ENCODE measurements at places on chromosomes 13 and 19. TPM values are rescaled to one million over a fixed set of nuclear protein-coding genes. Genes with fewer than 3 reads are reported as not detected.

DNA sequence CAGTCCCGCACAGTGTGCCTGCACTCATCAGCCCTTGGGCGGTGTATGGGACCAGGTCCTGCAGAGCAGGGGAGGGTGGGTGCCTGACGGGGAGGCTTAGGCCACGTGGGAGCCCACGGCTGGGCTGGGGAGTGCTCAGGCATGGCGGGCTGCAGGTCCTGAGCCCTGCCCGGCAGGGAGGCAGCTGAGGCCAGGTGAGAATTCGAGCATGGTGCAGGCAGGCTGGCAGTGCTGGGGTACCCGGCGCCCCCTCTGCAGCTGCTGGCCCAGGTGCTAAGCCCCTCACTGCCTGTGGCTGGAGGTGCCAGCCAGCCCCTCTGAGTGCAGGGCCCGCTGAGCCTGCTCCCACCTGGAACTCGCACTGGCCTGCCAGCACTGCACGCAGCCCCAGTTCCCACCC is 630.9 kb upstream of the PCDH20 start:
- no peak for DNase-seq

- DNase-seq = no peak
These were observed 817.5 kb upstream of the SLC10A2 start for GRCh38 chr13:103883698-103884097.

The ENOX1 gene
- 25.0 TPM for total RNA-seq

GRCh38 chr13:113186061-113186900 is 22.2 kb downstream of the PCID2 start:
- no peak for DNase-seq

The TMEM59L gene
- total RNA-seq = 427 TPM

The SMIM44 gene
- not detected for total RNA-seq

The PIK3R2 gene
- total RNA-seq = 65.5 TPM

DNA sequence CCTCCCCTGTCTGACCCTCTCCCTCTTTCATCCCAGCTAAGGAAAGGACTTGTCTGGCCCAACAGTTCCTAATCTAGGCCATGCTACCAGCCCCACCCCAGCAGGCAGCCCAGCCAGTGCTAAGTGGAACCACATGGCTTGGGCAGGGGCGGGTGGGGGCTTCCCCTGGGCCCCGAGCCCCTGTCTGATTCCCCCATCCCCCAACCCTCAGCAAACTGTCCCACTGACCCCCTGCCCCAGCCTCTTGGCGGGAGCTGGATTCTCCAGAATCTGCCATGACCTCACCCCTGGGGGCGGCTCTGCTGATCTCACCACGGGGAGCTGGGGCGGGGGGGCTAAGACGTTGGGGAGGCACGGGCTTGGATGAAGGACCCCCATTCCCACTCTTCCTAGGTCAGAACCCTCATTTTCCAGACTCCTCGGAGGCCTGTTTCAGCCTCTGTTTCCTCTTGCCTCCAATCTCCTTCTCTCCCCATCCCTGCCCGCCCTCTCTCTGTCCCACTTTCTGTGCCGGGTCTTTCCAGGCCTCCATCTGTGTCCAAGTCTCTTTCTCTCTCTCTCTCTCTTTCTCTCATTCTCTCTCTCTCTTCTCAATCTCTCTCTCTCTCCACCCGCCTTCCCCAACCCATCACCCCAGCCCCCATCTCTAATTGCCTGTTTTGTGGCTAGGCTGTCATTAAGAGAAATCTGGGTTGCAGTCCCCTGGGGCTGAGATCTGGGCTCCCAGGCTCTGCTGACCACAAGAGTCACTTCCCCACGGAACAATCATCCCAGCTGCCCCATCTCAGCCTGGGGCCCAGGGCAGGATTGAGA is 2.7 kb downstream of the COL5A3 start:
- no peak for DNase-seq

- no peak for DNase-seq
These were observed 2466.4 kb upstream of the PCDH20 start for GRCh38 chr13:63882052-63882451.

DNA sequence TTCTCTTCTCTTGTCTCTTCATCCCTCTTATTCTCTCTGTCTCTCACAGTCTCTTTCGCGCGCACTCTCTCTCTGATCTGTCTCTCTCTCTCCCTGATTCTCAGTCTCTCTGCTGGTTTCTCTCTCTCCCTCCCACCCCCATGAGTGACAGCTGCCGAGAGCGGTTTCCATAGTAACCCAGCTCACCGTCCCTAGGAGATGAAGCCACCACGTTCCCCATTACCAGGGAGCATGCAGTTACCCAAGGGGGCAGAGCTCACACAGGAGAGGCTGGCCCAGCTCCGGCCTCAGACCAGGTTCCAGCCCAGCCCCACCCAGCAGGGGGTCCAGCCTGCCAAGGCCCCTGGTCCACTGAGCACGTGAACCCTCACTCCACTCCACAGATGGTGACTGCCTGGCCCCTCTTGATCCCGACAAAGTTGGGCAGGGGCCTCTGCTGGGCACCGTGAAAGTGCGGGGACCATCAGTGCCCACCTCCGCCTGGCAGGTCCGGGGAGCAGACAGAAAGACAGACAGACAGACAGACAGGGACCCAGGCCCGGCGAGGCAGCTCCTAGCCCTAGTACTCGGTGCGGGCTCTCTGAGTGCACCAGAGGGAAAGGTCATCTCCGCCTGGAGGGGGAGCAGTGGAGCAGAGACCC is 50.6 kb downstream of the CELF5 start:
- DNase-seq = no peak

DNA sequence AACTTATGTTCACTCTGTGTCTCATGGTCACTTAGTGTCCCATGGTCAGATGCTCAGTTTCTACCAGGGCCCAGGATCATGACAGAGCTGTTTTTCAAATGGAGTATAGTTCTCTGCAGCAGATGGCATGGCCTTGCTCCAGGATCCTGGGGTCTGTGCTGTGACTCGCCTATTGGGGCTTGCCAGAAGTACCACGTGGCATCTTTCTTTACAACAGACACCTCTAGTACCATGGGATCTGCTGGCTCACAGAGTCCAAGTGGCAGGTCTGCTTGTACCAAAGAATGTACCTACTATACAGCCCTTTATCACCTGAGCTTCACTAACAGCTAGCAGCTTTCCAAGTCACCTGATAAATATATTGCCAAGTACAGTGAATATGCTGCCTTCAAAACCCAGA is 6.0 kb upstream of the RNF6 start:
- DNase-seq = no peak

The CLIP3 gene
- 263 TPM for total RNA-seq

The ZNF491 gene
- total RNA-seq = 3.3 TPM

- DNase-seq = peak; percentile 76
These were observed 57.1 kb downstream of the ALOX5AP start for GRCh38 chr13:30792285-30793000.

The CEACAM5 gene
- total RNA-seq = not detected

DNA sequence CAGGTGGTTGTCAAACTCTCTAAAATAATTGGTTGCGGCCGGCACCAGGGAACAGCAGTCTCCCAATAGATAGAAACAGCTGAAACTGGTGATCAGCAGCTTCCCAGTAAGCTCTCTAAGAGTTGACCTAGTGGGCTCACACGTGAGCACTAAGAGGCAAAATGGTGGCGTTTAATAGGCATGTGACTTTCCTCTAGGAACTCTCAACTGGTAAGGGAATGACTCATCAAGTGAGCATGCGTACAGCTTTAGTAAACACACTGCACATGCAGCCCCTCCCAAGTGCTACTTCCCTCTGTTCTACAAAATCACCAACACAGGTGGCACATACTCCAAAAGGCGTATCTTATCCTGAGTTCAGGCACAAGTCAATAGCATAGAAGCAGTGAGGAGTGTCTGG is 41.7 kb downstream of the TNFSF11 start:
- no peak for DNase-seq

- no peak for DNase-seq
These were observed 21.1 kb downstream of the SOHLH2 start for GRCh38 chr13:36193151-36193855.

The KL gene
- total RNA-seq = 0.93 TPM

GRCh38 chr19:42251572-42252358 is 3.2 kb downstream of the ERF start:
- no peak for DNase-seq

The SERTM1 gene
- 10.7 TPM for total RNA-seq

GRCh38 chr13:29109987-29110386 is 289.8 kb downstream of the MTUS2 start:
- no peak for DNase-seq

DNA sequence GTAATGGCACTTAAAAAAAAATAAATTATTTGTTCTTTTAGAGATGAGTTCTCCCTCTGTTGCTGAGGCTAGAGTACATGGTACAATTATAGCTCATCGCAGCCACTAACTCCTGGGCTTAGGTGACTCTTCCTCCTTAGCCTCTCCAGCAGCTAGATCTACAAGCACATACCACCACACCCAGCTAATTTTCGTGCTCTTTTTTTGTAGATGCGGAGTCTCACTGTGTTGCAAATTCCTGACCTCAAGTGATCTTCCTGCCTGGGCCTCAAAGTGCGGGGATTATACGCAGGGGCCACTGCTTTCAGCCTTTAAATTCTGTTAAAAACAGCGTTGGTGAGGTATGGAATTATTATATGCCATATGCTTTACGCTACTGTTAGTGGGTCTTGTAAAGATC is 2034.0 kb downstream of the OLFM4 start:
- DNase-seq = no peak

DNA sequence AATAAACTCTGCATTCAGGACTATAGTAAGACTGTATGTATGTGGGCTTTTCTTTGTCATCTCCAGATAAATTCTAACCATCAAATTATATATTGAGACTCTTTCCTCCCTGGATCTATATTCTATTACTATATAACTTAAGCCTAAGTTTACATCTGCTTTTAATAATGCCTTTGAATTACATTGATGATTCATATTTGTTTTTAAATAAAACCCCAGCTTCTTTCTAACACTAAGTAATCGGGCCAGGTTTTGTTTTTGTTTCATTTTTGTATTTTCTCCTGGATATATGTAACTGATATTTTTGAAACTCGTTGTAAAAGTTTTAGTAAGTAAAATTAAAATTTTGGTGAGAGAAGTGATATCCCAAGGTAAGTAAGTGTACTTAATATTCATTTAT is 1599.1 kb downstream of the PCDH9 start:
- no peak for DNase-seq

GRCh38 chr13:49836516-49836915 is 44.0 kb upstream of the KPNA3 start:
- no peak for DNase-seq

The MEF2B gene
- total RNA-seq = 1.9 TPM

The PEAK3 gene
- 0.97 TPM for total RNA-seq

DNA sequence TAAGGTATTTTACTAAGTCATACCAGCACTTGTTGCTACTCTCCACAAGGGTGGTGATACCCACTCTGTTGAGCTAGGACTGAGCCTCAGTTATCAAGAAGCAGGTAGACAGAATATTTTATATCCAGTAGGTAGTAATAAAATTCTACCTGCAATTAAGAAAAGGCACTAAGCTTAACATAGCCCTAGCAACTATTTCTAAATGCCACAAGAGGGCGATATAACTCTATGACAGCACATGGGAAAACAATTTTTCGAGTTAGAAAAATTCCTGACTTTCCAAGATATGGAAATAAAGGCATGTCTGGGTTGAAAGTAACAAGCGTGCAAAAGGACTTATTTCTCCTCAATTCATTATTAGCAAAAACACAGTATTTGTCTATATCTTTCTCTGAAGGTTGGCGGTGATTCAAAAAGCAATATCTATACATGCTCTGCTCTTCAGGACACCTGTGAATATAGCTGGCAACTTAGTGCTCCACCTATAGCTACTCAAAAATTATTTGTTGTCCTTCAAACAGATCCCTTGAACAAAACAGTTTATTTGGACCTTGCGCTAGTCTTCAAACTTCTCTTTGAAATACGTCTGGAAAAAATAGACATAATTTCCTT is 14.7 kb downstream of the CCDC169 start:
- no peak for DNase-seq

GRCh38 chr13:79245937-79246577 is 160.0 kb downstream of the RBM26 start:
- no peak for DNase-seq

The ERICH4 gene
- not detected for total RNA-seq

GRCh38 chr13:26061256-26061655 is 9.4 kb upstream of the SHISA2 start:
- DNase-seq = no peak

- no peak for DNase-seq
These were observed 278.4 kb upstream of the DACH1 start for GRCh38 chr13:72145383-72145782.

GRCh38 chr13:31321457-31321856 is 121.7 kb downstream of the B3GLCT start:
- no peak for DNase-seq

The NAA16 gene
- 23.2 TPM for total RNA-seq

The THAP8 gene
- 6.9 TPM for total RNA-seq

DNA sequence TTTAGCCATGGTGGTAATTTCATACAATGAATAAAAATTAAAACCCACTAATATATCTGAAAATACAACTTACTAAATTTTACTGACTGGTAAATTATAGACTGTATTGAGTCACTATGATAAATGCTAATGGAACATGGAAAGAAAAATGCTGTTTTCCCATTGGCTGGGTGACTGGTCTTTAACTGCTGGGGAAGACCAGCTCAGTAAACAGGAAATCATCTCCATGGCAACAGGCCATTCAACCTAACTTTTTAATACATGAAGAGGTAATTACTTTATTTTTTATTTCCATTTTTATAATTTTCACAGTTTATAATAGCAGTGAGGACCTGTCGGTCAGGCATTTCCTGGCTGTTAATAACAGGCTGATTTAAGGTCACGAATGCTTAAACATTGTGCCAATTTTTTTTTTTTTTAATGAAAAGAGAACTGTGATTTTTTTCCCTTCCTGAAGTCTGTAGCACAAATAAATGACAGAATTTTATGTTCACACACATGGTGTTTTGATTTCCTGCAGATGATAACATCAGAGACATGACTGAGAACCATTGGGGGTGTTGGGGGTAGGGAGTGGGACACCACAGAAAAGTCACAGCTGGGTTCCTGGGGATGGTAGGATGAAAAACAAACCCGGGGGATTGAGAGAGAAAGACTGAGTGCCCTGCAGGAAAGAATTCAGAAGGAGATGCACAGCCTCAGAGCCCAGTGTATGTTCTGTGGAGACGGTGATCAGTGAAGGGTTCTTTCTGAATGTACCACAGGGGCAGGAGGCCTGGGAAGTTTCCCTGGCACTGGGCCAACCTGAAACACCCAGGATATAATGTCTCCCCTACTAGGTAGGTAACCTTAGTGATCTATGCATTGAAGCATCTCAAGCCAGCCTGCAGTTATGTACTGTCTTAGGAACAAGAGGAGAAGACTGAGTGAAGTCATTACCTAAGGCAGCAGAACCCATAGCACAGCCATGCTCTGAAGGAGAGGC is 297.1 kb downstream of the COG6 start:
- DNase-seq = no peak

The LILRA1 gene
- 2.8 TPM for total RNA-seq
